ENCODE measurements at places on chromosomes 7 and 10.

GRCh38 chr10:126629925-126630624 is 40.4 kb downstream of the C10orf90 start:
- no peak for DNase-seq

DNA sequence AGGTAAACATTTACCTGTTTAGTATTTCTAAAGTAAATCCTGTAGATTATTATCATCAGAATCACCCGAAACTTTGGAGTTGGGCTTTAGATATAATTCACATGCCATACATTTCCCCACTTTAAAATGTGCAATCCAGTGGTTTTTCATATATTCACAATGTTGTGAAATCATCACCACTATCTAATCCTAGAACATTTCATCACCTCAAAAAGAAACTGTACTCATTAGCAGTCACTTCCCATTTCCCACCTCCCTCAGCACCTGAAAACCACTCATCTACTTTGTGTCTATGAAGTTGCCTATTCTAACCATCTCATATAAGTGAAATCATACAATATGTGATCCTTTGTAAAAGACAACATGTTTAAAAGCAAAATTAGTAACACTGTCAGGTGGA is 182.6 kb downstream of the FZD1 start:
- no peak for DNase-seq

GRCh38 chr10:58486821-58487220 is 25.9 kb upstream of the BICC1 start:
- no peak for DNase-seq

GRCh38 chr10:4586776-4587175 is 239.2 kb upstream of the AKR1E2 start:
- no peak for DNase-seq

- DNase-seq: no peak
These were observed 22.0 kb upstream of the LMTK2 start for GRCh38 chr7:98084631-98085030.

DNA sequence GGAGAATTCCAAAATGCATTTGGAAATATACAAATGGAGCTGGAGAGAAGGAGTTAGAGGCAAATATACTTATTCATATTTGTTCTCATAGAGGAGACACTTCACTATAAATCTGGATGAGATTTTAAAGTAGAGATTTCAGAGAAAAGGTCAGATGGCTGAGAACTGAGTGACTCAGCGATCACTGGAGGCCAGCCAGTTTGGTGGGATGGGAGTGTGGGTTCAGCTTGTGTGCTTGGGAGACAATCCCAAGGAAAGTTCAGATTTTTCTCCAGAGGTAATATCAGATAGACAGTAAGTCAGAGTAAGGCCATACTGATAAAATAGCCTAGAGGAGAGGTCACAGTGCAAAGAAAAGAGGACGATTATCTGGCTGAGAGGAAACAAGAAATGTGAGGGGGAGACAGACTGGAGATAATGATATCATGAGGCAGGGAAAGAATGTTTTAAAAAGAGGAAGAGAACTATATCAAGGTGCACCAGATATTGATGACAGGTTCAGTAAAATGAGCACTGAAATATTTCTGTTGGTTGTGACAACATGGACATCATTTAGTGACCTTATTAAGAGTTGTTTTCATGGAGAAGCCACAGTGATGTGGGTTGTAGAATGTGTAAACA is 67.0 kb downstream of the MDFIC start:
- no peak for DNase-seq

DNA sequence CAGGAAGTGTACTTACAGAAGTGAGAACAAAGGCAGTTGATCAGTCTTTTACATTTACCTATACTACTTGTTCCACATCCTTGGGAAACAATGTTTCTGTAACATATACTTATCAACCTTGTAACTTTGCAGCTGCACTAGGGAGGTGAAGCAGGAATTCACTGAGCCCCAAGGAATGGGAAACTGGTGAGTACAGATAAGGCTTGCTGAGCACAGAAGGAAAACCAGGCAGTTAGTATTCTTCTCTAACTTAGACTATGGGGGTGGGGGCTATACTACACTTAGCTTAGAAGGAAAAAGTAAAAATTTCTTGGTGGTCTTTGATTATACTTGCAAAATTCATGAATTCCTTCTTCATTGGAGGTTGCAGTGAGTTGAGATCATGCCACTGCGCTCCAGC is 6.9 kb upstream of the ZNF33A start:
- no peak for DNase-seq

- no peak for DNase-seq
These were observed 54.4 kb downstream of the PKD1L1 start for GRCh38 chr7:47893721-47894365.

- peak; percentile 12 for DNase-seq
These were observed 184.2 kb downstream of the WDR37 start for GRCh38 chr10:1240341-1240775.

DNA sequence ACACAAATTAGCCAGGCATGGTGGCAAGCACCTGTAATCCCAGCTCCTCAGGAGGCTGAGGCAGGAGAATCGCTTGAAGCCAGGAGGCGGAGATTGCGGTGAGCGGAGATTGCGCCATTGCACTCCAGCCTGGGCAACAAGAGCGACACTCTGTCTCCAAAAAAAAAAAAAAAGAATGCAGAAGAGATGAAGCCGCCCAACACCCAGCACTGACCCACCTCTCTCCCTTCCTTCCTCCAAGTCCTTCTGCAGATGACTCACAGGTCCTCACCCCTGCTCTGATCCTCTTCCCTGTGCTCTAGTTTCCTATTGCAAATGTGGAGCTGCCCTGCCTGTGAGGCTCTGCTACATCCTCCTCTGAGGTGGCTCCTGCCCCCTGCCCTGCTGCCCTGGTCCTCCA is 22.0 kb upstream of the OPALIN start:
- no peak for DNase-seq

DNA sequence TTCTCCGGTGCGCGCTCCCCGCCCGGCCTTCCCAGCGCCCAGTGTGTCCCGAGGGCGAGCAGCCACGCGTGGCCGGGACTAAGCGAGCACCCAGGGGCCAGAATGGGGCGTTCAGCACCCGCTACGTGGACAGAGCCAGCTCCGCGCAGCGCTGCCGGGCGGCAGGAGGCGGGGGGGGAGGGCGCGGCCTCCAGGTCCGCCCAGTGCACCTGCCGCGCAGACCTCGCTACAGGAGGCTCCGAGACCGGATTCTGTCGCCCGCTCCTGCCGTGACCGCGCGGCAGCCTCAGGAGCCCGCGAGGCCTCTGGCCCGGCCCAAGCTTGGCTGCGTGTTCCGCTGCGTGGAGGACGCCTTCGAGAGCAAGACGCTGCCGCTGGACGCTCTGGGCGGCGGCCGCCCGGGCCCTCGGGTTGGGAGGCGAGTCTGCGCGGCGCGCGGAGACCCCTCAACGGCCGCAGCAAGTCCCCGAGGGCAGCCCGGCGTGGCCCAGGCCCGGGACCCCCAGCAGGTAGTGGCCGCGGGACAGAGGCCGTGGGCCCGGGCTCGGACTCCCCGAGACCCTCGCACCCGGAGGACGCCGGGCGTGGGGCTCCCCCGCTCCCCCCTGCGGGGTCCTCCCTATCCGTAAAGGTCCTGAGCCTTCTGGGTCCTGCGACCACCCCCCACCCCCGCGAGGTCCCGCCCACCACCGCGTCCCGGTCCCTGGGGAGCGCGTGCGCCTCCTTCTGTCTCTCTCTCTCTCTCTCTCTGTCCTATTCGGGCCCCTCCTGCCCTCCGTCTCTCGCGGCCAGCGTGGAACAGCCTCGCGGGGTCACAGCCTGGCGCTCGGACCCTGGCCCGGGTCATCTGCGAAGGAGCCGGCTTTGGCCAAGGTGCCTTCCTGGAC is 904 bp upstream of the DPYSL4 start:
- no peak for DNase-seq

- DNase-seq: no peak
These were observed 62.6 kb upstream of the HMX3 start for GRCh38 chr10:123073187-123073586.

- DNase-seq: peak; percentile 10
These were observed 28.1 kb downstream of the LRGUK start for GRCh38 chr7:134155206-134155605.

DNA sequence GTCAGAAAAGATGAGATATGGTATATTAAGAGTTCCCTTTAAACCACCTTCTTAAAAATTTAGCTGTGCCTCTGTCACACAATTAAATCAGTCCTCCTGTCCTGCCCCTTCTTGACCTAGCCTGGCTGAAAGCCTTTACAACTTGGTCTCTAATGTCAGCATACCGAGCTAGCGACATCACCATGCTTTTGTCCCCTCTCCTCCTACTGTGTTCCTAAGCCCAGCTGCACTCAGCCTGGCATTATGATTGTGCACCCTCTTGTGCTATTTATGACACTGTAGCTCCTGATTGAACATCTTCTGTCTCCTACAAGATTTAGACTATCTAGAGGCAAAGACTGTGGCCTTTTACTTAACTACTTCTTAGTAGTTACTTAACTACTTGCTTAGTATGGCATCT is 29.2 kb downstream of the TDRD1 start:
- no peak for DNase-seq

GRCh38 chr10:70745555-70745954 is 39.6 kb downstream of the TBATA start:
- no peak for DNase-seq

DNA sequence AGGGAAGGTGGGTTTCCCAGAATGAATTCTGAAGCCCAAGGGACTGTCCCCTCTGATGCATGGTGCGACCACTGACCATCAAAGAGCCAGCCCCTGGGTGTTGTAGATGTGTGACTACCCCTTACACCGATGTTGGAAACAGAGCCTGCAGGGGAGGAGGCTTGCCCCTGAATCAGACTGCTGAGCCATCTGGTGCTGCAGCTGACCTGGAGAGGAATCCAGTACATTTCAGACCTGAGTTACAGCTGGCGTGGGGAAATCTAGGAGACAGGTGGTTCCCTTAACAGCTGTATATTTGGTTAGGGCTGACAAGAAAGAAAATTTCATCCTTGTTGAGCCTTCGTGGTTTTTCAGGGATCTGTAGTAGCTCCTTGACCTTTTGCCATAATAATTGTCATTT is 195.5 kb downstream of the CELF2 start:
- DNase-seq: no peak

- DNase-seq: peak; percentile 70
These were observed 6.3 kb upstream of the KCNMA1 start for GRCh38 chr10:77643795-77644468.

DNA sequence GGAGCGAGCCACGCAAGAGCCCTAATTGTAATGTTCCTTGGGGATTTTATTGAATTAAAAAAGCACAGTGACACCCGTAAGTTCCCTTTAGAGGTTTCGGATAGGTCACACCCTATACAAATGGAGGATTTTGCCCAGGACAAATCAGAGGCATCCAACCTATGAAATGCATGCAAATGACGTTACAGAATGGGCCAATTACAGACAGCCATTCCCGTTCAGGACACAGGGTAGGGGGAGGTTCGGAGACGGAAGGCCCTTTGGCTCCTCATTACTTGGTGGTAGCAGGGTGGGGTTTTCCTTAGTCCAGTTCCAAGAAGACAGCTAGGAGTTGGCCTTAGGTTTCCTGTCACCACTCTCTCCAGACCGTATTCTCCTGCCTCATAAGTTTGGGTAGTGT is 754.1 kb downstream of the IPMK start:
- no peak for DNase-seq

DNA sequence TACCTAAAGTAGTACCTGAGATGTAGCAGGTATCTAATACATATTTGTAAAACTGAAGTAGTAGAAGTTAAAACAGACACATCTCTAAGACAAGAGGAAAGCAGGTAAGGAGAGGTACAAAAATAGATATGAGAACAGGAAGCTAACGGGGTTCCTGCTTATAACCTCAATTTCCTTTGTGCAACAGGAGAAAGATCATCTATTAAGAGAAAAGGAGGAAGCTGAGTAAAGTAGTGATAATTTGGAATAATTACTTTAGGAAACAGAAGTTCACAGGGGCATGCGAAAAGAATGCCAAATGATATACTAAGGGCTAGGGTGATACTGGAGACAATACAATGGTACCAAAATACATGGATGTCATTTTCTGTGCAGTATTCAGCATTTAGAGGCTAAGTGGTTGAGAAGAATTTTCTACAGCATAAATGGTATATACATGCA is 108.7 kb downstream of the NRBF2 start:
- DNase-seq: no peak

- no peak for DNase-seq
These were observed 7.4 kb downstream of the ARHGAP21 start for GRCh38 chr10:24716295-24716694.

GRCh38 chr10:30823651-30824050 is 194.1 kb upstream of the LYZL2 start:
- no peak for DNase-seq

GRCh38 chr10:11849277-11849676 is 26.1 kb downstream of the PROSER2 start:
- DNase-seq: no peak

GRCh38 chr7:84237533-84238173 is 43.1 kb upstream of the SEMA3A start:
- DNase-seq: peak; percentile 43

- DNase-seq: peak; percentile 50
These were observed 381.0 kb upstream of the NRP1 start for GRCh38 chr10:33715303-33715975.

GRCh38 chr10:72062382-72062781 is 26.0 kb downstream of the SPOCK2 start:
- DNase-seq: no peak

GRCh38 chr7:230274-230673 is 37.9 kb downstream of the FAM20C start:
- DNase-seq: no peak

Measured in GM12865 (cell line).